ENCODE measurements at places on chromosomes 16 and 17.
A peak's percentile ranks its signal among the peaks of the same experiment; 100 is the strongest.

DNA sequence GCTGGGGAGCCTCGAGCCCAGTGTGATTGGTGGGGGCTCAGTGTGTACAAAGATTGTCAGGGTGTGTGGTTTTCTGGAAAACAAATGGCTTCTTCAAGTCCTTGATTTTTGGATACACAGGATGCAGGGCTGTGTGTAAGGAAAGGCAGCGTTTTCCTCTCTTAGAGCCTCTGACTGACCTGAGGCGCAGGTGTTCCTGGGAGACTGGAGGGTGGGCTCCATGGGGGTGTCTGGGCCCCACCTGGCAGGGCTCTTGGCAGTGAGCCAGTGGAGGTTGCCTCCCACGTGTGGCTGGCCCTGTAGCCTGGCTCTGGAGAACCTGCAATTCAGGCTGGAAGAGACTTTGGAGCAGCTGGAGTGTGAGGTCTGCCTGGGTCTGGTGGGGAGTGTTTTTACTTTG lies 5.0 kb downstream of the FOXK2 start:
- peak; percentile 9 for DNase-seq

- DNase-seq = no peak
These were observed 86.9 kb downstream of the MRM3 start for GRCh38 chr17:869086-869485.

DNA sequence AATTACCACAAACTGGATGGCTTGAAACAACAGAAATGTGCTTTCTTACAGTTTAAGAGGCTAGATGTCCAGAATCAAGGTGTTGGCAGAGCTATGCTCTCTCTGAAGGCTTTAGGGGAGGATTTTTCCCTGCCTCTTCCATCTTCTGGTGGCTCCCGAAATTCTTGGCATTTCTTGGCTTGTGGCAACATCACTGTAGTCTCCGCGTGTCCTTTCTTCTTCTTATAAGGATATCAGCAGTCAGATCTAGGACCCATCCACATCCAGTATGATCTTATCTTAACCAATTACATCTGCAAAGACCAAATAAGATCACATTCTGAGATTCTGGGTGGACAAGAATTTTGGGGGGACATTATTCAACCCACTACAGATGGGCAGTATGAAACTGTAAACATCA lies 119.2 kb upstream of the PMFBP1 start:
- no peak for DNase-seq

DNA sequence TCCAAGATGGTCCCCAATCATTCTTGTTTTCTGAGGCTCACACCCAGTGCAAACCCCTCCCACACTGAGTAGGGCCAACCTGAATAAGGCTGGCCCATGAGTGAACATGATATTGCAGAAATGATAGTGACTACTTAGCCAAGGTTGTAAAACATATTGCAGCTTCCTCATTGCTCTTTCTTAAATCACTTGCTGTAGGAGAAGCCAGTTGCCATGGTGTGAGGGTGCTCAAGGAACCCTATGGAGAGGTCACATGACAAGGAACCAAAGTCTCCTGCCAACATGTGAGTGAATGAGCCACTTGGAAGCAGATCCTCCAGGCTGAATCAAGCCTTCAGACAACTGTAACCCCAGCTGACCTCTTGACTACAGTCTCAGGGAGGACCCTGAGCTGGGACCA lies 191.4 kb downstream of the RGS9 start:
- no peak for DNase-seq
